Activated CD4-positive, alpha-beta T cell treated with anti-CD3 and anti-CD28 coated beads, Interleukin-2, amount 50 U/mL, for 24 hours (primary cell): ENCODE measurements at places on chromosomes 13 and 19.

- no peak for DNase-seq
Observed at GRCh38 chr13:94677799-94678198, 34.5 kb downstream of the SOX21 start.

DNA sequence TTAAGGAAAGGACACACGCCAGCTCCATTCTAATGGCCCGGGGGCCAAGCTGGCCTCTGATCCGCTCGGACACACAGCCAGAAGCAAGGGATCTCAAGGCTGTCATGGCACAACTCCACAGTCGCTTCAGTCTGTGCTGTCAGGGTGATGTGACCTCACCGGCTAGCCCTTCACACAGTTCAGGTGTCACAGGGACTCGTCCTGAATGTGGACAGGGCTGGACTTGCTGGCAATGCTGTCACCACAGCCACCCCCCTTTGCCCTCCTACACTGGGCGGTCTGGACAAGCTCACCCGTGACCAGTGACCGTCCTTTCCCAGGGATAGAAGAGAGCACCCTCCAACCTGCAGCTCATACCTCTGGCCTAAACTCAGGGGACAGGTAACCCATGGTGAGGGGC is 15.2 kb downstream of the SUGP1 start:
- no peak for DNase-seq

DNA sequence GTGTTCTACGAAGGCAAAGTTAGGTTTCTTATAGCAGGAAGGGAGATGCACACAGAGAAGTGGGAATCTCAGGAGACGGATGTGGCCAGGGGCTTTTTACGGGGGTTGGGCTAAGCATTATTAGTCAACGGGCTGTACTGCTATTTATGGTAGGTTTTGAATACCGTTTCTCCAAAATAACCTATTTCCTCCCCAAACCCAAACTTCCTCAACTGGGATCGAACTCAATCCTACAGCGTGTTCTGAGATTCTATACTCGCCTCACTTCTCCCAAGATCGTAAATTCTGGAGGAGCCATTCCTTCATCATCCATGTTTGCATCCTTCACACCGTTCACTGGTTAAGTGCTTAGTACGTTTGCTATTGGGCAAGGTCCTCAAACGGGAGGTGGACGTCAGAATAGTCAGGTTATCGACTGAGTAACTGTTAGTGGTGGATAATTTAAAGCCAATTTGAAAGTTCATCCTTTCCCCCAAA is 1.2 kb upstream of the TRIM13 start:
- no peak for DNase-seq

- no peak for DNase-seq
Observed at GRCh38 chr19:9329999-9330398, 6.0 kb downstream of the ZNF559 start.

- DNase-seq, result no peak
Observed at GRCh38 chr19:46603752-46604231, 2.7 kb downstream of the CALM3 start.
